Hypothalamus (tissue), 51 donors: ENCODE measurements at places on chromosomes 11 and 22.

GRCh38 chr22:23754220-23754919 lies at the start of gene VPREB3:
Gene VPREB3 (minus strand): TSS chr22:23754425. CDS start chr22:23754363, 62 bp downstream.
- no peak for DNase-seq

DNA sequence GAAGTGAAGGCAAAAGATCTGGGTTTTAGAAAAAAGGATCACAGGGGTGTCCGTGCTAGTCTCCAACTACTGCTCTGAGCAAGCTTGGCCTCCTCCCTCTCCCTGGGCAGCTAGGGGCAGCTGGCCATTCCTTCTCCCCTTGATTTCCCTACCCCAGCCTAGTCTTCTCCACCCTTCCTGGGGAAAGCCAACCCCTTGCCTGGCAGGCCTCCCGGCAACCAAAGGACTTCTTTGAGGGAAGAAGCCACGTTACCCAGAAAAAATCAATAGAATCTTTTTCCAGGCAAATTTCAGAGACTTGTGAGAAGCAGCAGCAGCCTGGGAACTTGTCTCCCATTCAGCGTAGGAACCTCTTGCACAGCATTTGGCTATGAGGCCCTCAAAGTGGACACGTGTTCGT lies 91.5 kb downstream of the MIAT start:
- no peak for DNase-seq

DNA sequence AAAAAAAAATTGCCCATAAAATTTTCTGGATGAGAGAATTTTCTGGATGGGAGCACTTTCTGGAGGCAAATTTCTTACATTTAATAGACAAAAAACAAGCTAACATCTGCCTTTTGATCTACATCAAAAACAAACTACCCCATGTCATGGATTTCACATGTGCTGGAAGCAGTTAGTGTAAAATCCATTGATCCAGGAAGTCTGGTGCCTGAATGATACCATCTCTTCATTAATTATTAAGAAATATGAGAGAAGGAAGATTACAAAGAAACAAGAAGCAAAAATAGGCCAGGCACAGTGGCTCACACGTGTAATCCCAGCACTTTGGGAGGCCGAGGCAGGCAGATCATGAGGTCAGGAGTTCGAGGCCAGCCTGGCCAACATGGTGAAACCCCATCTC lies 53.2 kb upstream of the FAM181B start:
- no peak for DNase-seq

GRCh38 chr22:33477120-33478111 lies 419.2 kb upstream of the SYN3 start:
- no peak for DNase-seq

- DNase-seq: no peak
Measured at GRCh38 chr22:31991102-31991839, 46.9 kb downstream of the YWHAH start.

- DNase-seq: no peak
Measured at GRCh38 chr22:50479721-50480120, 1.6 kb upstream of the ADM2 start.

- DNase-seq: no peak
Measured at GRCh38 chr11:78441956-78442355, 24.3 kb upstream of the GAB2 start.

DNA sequence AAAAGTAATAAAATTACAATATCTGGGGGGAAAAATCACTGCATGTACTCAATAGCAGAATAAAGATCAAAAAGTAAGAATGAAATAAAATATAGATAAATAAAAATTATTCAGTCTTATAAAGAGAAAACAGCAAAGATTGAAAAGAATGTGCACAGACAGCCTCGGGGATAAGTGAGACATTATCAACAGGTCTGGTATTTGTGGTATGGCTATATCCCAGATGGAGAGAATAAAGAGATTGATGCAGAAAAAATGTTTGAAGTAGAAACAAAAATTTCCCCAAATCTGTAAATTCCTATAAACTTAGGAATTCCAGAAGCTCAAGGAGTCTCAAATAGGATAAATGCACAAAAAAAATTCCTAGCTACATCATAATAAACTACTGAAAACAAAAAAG lies 74.5 kb upstream of the LUZP2 start:
- no peak for DNase-seq

GRCh38 chr11:61851113-61851899 lies 23.2 kb downstream of the FADS2 start:
- DNase-seq: no peak

DNA sequence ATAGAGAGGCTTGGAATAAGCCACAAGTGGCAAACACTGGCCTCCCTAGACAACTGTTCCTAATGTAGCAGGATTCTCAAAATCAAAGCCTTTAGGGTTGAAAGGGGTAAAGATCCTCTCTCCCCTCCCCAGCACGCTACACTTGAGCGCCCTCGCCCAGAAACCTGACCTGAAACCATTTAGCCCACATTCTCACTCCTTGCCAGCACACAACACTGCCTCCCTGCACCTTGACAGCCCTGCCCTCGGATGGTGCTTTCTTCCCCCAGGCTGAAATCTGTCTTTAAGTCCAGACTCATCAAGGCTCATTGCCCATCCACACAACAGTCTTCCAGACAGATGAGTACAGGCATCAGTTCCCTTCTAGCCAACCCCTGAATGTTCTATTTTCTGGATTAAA lies 26.5 kb downstream of the CWC15 start:
- DNase-seq: no peak

DNA sequence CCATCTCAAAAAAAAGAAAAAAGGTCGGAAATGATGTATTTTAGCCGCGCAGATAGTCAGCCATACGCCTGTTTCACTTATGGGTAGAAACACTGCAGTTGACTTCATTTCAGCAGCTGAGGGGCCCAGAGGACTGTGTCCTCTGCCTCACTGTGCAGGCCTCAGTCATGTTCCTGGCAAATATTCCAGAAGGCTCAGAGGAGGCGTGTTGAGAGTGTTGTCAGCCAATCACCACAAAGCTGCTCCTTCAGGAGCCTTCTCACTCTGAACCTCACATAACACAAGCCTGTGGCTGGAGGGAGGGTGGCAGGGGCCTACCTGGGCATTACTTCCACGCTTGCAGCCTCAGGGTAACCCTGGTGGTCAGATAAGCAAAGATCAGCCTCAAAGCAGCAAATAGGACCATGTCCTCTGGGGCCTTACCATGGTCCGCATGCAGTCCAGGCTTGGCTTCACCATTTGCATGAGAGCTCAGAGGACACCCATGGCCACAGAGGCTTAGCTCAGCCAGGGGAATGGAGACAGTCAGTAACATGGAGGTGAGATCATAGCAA lies 17.3 kb upstream of the TREH start:
- DNase-seq: no peak

DNA sequence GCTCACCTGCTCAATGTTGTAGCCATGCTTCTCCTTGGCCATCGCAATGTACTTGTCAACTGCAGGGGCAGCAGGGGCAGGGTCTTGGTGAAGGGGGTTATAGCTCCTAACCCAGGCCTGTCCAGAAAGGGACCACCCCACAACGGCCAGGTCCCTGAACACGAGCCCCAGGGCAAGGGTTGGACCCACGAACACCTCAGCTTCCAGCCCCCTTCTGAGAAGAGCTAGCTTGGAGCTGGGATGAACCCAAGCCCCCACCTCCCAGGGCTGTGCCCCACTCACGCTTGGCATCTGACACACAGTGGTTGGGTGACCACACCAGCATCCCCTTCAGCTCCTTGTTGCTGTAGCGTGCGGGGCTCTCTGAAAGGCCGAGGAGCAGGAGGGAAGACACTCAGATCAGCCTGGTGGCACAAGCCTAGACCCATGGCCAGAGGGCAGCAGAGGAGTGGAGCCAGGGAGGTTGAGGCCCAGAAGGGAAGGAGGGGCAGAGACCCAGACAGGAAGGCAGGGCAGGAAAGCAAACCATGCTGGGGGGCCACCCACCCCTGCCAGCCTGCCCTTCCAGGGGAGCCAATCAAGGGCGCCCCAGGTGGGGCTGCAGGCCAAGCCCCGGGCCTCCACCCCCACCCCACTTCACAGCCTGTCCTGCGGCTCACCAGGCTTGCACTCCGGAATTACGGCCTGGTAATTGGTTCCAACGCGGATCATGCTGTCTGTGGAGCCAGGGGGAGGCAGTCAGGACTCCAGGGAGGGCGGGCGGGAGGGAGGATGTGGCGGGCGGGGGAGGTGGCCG lies 1.9 kb downstream of the RCOR2 start:
- no peak for DNase-seq

DNA sequence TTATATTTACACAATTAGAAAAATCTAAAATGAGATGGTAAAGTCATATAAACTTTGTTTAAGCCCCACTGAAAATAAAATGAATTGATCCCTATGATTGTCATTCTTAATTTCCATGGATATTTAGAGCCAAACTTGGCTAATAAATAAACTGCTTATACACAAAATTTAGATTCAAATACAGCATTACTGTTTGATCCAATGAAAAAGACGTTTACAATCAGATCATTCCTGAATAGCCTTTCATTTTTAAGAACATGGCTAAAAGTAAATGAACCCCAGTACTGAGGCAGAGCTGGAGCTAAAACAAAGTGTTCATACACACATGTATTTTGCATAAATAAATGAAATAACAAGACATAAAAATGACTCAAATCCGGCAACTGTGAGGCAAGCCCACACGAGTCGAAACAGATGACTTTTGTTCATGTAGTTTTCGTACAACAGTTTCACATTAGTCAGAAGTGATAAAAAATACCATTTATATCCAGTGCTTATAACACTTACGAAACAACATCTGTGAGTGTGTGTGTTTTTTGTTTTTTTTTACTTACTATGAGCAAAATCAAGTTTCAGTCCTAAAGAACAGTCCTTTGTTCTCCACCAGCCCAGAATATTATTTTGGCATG lies 386.5 kb downstream of the SOX6 start:
- no peak for DNase-seq

GRCh38 chr11:62560566-62561103 lies 13.1 kb downstream of the EEF1G start:
- no peak for DNase-seq

DNA sequence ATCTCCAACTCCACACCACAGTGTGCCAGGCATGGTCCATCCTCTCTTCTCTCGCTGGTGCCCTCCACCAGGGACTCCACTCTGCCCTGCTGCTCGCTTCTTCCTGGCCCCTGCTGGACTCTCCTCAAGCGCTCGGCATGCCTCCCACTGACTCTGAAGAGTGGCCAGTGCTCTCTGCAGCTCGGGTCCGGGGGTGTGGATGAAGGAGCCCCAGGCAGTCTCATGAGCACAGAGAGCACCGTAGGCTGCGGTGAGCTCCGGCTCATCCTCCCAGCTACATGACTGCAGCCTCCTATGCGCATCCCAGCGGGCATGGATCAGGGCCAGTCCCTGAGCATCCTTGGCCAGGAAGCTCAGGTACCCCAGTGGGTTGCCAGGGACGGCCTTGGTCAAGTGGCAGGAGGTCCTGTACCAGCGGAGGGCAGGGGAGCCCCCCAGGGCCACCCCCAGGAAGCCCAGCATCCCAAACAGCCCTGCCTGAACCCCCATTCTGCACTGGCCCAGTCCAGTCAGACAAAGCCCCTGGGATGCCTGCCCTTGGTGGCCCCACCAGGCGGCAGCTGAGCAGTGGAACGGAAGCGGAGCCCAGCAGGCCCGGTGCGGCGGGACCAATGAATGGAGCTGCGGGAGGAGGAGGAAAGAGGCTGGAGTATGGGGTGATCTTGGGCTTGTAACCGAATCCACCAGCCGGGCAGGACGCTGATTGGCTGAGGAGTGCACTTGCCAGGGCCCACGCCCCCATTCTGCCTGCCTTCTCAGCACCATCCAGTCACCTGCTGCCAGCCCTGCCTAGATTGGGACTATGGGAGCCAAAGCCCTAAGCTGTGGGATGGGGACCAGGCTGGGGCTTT lies at the start of gene PLA2G3:
PLA2G3 (minus strand) TSS at position 643 of the 851 bp plus-strand sequence; CDS start at position 489, 154 bp downstream.
- no peak for DNase-seq

- no peak for DNase-seq
Measured at GRCh38 chr11:77395460-77396173, 78.3 kb downstream of the PAK1 start.

- peak; percentile 10 for DNase-seq
Measured at GRCh38 chr22:17167486-17167885, 8.4 kb upstream of the HDHD5 start.

- no peak for DNase-seq
Measured at GRCh38 chr11:82831364-82831763, 68.9 kb downstream of the PRCP start.

DNA sequence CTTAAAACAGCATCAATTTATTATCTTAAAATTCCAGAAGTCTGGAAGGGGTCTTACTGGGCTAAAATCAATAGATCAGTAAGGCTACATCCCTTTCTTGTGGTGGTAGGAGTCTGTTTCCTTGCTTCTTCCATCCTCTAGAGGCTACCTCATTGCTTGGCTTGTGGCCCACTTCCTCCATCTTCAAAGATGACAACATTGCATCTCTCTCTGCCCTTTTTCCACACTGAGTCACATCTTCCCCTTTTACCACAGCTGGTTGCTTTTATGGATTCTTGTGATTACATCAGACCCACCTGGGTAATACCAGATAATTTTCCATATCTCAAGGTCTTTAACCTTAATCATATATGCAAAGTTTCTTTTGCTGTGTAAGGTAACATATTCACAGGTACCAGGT lies 60.9 kb downstream of the GRIA4 start:
- DNase-seq: no peak

DNA sequence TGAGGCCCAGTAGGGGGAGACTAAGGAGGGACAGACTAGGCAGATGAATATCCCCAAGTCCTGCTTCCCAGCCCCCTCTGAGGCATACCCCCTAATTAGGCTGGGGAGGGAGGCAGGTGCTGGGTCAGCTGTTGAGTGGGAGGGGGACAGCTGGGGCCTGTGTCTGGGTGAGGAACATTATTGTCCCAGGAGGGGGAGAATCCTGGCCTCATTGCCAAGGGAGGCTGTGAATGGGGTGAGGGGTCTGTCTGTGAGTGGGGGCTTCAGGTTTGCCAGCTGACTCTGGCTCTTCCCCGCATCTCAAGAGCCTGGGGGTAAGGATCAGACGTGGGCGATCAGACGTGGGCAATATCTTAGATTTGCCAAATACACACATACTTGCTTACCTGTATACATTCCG lies 2.1 kb downstream of the INPPL1 start:
- no peak for DNase-seq

DNA sequence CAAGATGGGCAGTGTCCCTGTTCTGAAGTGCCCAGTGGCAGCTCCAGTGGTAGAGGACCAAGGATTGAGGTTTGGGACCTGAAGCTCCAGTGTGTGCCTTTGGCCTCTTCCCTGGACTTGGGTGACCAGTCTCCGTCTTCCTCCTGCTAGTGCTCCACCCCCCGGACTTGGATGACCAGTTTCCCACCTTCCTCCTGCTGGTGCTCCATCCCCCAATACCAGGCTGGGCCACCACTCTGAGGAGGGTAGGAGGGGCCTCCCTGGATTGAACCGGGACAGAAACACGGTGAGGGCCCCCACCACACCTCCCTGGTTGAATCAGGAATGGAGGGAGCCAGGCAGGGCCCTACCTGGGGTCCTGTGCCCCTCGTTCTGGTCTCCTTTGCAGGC lies 10.9 kb upstream of the NEAT1 start:
- DNase-seq: no peak

- no peak for DNase-seq
Measured at GRCh38 chr11:3964056-3964455, 108.6 kb downstream of the STIM1 start.

- DNase-seq: no peak
Measured at GRCh38 chr11:1619449-1619848, 2.5 kb downstream of the KRTAP5-4 start.
